ENCODE measurements at places on chromosomes 13 and 19. TPM values are rescaled to one million over a fixed set of nuclear protein-coding genes. Genes with fewer than 3 reads are reported as not detected.
A peak's percentile ranks its signal among the peaks of the same experiment; 100 is the strongest.

GRCh38 chr19:46995492-46995891, 24.1 kb upstream of the NPAS1 start:
- DNase-seq, result no peak

- DNase-seq, result no peak
These were observed 53.9 kb upstream of the GAS6 start for GRCh38 chr13:113917594-113918371.

DNA sequence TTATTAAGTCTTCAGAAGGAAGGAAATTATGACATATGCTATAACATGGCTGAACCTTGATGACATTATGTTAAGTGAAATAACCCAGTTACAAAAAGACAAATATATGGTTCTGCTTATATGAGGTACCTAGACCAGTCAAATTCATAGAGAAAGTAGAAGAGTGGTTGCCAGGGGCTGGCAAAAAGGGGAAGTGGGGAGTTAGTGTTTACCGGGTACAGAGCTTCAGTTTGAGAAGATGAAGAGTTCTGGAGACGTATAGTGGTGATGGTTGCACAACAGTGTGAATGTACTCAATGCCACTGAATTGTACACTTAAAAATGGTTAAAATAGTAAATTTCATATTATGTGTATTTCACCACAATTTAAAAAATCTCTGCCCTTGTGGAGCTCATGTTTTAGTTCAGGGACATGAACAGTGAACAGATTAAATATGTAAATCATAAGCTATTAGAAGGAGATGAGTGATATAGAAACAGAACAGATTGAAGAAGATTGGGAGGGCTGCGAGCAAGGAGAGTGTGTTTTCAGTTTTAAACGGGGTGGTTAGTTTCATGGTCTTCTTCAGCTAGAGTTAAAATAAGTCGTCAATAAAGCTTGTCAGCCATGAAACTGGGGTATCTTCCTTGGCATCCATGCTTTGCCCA, 355.2 kb downstream of the KCNRG start:
- no peak for DNase-seq

DNA sequence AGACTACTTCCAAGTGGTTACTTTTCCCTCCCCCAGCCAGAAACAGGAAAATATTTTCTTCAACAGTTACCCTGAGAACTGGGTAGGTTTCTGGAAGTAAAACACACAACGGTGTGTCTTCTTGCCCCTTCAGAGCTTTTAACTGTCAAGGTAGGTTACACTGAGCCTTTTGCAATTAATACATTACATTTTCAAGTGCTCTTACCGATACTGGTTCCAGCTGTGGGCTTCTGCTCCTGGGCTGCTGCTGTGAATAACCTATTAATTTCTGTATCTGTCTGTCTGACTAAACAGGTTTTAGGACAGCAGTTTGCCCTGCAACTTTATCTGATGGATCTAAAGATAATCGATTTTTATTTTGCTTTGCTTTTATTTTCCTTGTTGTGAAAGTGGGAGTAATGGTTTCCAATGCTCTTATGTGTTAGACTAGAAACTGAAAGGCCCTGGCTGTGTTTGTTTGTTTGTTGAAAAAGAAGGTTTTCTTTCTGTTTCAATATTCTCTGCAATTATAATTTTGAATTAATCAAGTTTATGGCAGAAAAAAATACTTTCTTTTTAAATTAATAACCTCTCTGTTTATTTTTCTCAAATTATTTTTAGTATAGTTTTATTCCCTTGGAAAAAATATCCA, 196.7 kb upstream of the SLITRK6 start:
- no peak for DNase-seq

GRCh38 chr19:18194554-18195238, 1.7 kb downstream of the MPV17L2 start:
- no peak for DNase-seq

- DNase-seq, result no peak
These were observed 19.4 kb downstream of the ZNF709 start for GRCh38 chr19:12465211-12465610.

GRCh38 chr19:8908066-8908465, 75.9 kb downstream of the MBD3L1 start:
- DNase-seq, result no peak

GRCh38 chr13:97027162-97027554, 32.9 kb upstream of the OXGR1 start:
- no peak for DNase-seq

DNA sequence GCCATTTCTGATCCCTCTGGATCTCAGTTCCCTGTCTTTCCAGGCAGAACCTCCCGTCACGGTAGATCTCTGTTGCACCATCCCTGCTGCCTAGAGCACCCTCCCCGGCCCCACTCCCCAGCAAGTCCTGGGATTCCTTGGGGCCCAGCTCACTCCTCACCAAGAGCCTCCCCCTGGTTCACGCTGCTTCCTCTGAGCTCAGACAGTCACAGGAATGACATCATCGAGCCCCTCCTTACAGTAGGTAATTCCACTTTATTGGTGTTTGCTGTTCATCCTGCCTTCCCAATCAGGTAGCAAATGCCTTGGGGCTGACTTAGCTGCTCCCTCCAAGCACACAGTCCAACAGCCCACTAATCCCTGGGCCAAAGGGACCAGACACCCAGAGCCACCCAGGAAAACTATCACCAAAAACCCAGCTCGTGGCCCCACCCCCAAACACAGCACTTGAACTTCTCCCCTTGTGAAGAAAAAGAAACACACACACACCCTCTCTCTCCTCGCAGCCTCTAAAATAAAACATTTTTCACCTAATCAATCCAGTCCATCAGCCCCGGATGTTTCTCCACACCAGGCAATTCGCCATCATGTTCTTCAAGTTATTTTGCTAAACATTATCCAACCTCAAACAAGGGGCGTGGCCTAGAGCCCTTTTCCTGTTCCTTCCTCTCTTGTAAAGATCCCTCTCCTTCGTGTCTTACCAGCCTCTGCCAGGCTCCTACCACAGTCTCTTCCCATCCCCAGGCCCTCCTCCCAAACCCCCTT, 2.5 kb downstream of the NAPA start:
- no peak for DNase-seq

GRCh38 chr19:40612831-40613689, 11.9 kb downstream of the LTBP4 start:
- DNase-seq, result no peak

DNA sequence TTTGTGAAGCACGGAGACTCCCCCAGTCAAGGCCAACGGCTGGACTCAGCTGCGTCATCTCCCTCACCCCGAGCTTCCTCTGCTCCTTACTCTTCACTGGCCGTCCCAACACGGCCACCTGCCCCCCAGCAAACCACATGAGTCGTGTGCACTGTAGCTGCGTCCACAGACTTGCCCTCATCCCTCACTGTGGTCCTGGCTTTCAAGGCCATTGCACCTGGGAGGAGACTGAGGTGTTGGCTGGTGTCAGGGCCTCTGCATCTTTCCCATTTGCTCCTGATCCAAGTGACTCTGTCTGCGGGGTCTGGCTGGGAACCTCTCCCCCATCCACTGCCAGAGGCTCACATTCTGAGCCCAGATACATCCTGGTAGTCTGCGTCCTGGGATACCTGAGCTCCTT, 11.5 kb downstream of the PLPP2 start:
- DNase-seq, result no peak

- DNase-seq, result no peak
These were observed 50.0 kb upstream of the TMTC4 start for GRCh38 chr13:100724568-100724967.

DNA sequence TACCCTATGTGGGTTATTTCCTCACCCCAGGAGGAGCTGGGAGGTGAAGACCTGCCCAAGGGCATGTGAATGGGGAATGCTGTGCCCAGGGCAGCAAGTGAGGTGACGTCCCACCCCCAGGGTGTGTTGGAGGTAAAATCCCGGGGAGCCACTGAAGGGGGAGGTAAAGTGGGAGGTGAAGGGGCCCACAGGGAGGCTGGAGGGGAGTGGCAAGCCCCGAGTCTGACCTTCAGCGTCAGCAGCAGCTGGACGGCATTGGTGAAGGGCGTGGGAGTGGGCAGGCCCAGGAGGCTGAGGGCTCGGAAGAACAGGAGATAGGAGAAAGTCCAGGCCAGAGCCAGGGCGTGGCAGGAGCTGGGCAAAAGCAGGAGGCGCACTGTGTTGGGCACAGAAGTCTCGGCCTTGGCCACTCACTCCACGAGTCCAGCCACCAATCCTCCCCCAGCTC, 2.4 kb downstream of the MBOAT7 start:
- no peak for DNase-seq

- no peak for DNase-seq
These were observed 577 bp downstream of the ZNF181 start for GRCh38 chr19:34734537-34735103.

GRCh38 chr13:26589226-26589625, 31.7 kb downstream of the WASF3 start:
- no peak for DNase-seq

- peak; percentile 43 for DNase-seq
These were observed 54.8 kb downstream of the FRY start for GRCh38 chr13:32086366-32086765.

DNA sequence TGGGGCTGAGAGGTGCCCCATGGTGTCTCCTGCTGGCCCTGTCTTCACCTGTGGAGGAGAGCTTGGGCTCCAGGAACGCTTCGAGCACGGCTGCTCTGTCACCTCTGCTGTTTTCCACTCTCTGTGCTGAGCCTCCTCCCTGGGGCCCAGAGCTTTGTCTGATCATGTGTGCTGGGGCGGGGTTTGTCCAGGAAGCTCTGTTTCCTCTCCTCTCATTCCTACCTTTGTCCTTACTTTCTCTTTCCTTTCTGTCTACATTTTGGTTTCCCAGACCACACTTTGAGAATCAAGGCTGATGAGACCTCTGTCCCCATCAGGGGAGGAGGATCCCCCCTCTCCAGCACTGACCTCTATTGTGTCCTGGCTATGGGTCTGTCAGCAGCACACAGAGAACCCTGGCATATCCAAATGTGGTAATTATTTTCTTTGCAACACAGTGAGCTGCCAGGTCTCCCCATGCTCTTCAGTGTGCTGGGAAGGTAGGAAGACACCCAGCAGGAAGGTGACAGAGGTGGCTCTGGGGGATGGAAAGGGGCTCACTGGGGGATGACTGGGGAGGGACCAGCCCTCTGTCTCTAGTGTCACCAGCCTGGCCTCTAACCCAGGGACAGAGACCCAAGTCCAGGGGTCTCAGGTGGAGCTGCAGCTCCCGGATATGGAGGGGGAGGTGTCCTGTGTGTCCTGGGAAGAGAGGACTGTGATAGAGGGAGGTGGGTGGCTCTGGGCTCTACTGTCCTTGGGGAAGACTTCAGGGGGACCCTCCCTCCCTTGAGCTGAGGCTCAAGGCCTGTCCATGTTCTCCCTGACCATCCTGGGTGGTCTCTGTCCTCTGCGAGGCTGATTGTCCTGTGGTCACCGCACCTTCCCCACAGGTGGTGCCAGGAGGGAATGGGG, at the start of gene CEACAM1:
TSS of gene CEACAM1 (minus strand) at position 128 of the 894 bp plus-strand sequence. CDS start at position 21, 107 bp downstream.
- no peak for DNase-seq

GRCh38 chr19:32166238-32166637, 179.2 kb upstream of the ZNF507 start:
- DNase-seq, result no peak

- no peak for DNase-seq
These were observed 980 bp downstream of the BCKDHA start for GRCh38 chr19:41398598-41398997.

- no peak for DNase-seq
These were observed 74.5 kb downstream of the CYSLTR2 start for GRCh38 chr13:48728226-48728625.

DNA sequence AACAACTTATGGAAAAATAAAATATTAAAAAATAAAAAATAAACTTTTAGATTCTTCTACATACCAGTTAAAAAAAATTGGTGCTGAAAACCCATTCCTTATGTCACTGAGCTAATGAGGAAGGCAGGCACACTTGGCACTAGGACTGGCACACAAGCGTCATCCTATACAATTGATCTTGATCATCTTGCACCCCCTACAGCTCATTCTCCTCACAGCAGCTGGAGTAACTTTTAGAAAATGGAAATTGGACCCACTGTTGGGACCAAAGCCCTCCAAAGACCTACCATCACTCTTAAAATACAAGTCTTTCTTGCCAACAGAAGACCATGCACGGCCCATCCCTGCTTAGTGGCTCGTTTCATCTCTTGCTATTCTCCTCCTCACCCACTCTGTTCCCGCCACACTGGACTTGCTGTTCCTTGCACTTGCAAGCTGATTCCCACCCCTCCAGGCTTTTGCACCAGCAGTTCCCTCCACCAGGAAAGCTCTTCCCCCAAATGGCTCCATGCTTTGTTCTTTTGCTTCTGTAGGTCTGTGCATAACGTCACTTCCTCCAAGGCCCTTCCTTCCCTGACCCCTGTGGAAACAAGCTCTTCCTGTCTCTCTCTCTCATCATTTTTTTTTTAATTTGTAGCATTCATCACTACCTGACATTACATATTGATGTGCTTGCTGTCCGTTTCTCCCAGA, 11.6 kb downstream of the CTU1 start:
- DNase-seq, result no peak

Gene PCDH17
- 6.1 TPM for polyA plus RNA-seq

Gene DLL3
- 0.12 TPM for polyA plus RNA-seq

Gene C3
- polyA plus RNA-seq, result 60.1 TPM

Gene FCAR
- 0.35 TPM for polyA plus RNA-seq

Gene LRRC63
- polyA plus RNA-seq, result 0.10 TPM

Gene DIRAS1
- 1.3 TPM for polyA plus RNA-seq

Gene GRK1
- polyA plus RNA-seq, result 0.34 TPM

Gene CDC42EP5
- polyA plus RNA-seq, result 32.7 TPM

Gene ADGRE3
- not detected for polyA plus RNA-seq

Gene OR10H1
- not detected for polyA plus RNA-seq

Gene CGB5
- not detected for polyA plus RNA-seq

Gene LIM2
- polyA plus RNA-seq, result not detected
